ENCODE measurements at places on chromosomes 2 and 18. TPM values are rescaled to one million over a fixed set of nuclear protein-coding genes. Genes with fewer than 3 reads are reported as not detected.

CIDEA gene
- 40.0 TPM for total RNA-seq

PIEZO2 gene
- total RNA-seq, result 0.76 TPM

SNRNP27 gene
- 68.8 TPM for total RNA-seq

EPAS1 gene
- 170 TPM for total RNA-seq

TGFA gene
- 62.4 TPM for total RNA-seq

MERTK gene
- total RNA-seq, result 5.8 TPM

CERS6 gene
- total RNA-seq, result 83.3 TPM

DNA sequence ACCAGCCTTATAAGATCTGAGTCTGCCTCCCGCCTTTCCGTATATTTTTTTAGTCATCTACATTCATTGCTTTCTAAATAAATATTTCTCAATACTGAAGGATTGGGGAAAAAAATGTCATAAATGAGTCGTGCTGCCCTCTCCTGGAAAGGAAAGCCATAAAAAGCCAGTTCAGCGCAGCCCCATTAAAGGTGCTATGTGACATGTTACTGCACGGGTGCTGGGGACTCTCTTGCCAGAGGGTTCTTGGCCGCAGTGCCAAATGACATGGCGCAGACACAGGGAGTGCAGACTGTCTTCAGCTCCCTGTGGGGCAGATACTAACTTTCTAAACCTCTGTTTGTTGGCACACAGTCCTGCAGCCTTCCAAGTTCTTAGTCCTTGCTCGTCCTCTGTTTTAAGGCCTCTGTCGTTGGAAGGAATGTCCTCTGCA, 53.7 kb upstream of the MAP3K20 start:
- H3K4me3 ChIP-seq, result no peak overlapping the region
- DNase-seq, result no peak
- H3K4me1 ChIP-seq, result peaks cover under 1% of the 10 kb centered on the region
- H3K36me3 ChIP-seq, result no peaks in the 10 kb centered on the region

DNA sequence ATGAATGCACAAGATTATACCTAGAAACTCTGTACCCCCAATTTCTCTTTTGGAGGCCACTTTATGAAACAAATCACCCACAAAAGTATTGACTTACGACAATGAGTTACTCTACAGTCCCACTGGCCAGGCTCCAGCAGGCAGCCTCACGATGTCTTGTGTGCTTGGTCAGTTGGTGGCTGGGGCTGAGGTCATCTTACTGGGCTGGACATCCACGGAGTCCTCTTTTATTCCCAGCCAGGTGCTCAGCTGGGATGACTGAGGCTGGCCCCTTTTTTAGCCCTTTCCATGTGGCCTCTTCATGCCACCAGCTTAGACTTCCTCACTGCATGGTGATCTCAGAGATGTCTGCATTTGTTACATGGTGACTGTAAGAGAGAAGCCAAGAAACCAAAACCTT, 8.9 kb upstream of the ID2 start:
- H3K36me3 ChIP-seq, result no peaks in the 10 kb centered on the region
- H3K27ac ChIP-seq, result no peak overlapping the region
- H3K4me1 ChIP-seq, result peaks cover 37% of the 10 kb centered on the region
- DNase-seq, result no peak

- H3K27ac ChIP-seq, result no peak overlapping the region
- H3K36me3 ChIP-seq, result no peaks in the 10 kb centered on the region
- H3K4me3 ChIP-seq, result no peak overlapping the region
- peaks cover 10% of the 10 kb centered on the region for H3K27me3 ChIP-seq
- H3K4me1 ChIP-seq, result no peaks in the 10 kb centered on the region
Observed at GRCh38 chr2:110955556-110955955, 165.2 kb upstream of the BCL2L11 start.

DNA sequence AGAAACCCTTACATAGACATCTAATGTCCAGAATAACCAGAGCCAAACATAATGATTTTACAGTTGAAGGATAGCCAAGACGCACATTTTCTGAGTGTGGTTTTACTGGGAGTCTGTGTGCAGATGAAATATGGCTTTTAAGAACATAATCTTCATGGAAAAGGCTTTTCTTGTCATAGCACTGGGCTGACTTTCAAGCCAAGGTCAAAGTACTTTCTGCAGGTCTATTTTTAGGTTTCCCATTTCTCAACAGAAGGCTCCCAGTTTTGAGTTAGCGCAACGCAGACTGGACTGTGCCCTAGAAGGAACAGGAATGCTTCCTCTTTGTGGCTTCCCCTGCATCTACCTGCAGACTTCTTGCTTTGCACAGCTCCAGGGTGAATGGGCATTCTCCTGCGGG, 92.3 kb upstream of the UPP2 start:
- H3K27me3 ChIP-seq, result no peaks in the 10 kb centered on the region
- no peak overlapping the region for H3K4me3 ChIP-seq
- no peaks in the 10 kb centered on the region for H3K36me3 ChIP-seq
- no peak overlapping the region for H3K27ac ChIP-seq
- H3K4me1 ChIP-seq, result peaks cover 3% of the 10 kb centered on the region
- no peak for DNase-seq

DNA sequence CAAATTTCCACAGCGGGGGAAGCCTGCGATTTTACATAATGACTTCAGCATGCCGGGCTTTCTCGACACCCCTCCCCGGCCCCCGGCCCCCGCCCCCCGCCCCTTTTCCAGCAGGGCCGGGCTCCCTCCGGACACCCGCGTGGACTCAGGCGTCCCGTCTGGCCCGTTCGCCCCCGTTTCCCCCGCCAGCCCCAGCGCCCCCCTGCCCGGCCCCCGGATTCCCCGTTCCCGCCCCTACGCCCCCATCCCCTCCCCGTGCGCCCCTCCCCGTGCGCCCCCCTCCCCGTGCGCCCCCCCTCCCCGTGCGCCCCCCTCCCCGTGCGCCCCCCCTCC, 456 bp upstream of the NFATC1 start:
- no peaks in the 10 kb centered on the region for H3K36me3 ChIP-seq
- H3K4me3 ChIP-seq, result peak overlapping the region; percentile 58
- peak overlapping the region; percentile 83 for H3K27ac ChIP-seq
- no peak for DNase-seq

GRCh38 chr2:44247924-44248323, 27.4 kb upstream of the SLC3A1 start:
- no peak for DNase-seq
- no peaks in the 10 kb centered on the region for H3K27me3 ChIP-seq
- H3K4me1 ChIP-seq, result peaks cover 18% of the 10 kb centered on the region
- H3K4me3 ChIP-seq, result no peak overlapping the region
- no peaks in the 10 kb centered on the region for H3K36me3 ChIP-seq
- H3K27ac ChIP-seq, result no peak overlapping the region

DNA sequence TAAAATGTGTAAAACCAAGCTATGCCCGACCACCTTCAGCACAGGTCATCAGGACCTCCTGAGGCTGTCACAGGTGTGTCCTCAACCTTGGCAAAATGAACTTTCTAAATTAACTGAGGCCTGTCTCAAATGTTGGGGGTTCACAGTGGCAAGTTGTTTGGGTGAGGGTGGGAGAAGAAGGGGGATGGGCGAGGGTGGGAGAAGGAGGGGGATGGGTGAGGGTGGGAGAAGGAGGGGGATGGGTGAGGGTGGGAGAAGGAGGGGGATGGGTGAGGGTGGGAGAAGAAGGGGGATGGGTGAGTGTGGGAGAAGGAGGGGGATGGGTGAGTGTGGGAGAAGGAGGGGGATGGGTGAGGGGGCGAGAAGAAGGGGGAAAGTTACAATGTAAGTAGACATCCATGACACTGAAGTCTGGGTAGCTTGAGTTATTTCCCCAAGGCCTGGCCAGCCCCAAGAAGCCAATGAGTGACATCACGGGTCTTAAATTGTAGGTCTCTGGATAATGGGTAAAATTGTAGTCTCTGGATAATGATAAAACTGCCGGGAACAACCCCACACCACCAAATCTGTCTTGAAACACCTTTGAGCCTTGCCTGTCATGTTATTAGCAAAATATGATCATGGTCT, 56.3 kb downstream of the TIMM21 start:
- no peak for DNase-seq
- no peaks in the 10 kb centered on the region for H3K27me3 ChIP-seq
- H3K4me3 ChIP-seq, result no peak overlapping the region
- no peaks in the 10 kb centered on the region for H3K36me3 ChIP-seq
- H3K27ac ChIP-seq, result no peak overlapping the region
- H3K4me1 ChIP-seq, result no peaks in the 10 kb centered on the region

- H3K27me3 ChIP-seq, result no peaks in the 10 kb centered on the region
- H3K36me3 ChIP-seq, result peaks cover 59% of the 10 kb centered on the region
- no peak overlapping the region for H3K4me3 ChIP-seq
Observed at GRCh38 chr2:152635635-152636298, 81.5 kb downstream of the PRPF40A start.

DNA sequence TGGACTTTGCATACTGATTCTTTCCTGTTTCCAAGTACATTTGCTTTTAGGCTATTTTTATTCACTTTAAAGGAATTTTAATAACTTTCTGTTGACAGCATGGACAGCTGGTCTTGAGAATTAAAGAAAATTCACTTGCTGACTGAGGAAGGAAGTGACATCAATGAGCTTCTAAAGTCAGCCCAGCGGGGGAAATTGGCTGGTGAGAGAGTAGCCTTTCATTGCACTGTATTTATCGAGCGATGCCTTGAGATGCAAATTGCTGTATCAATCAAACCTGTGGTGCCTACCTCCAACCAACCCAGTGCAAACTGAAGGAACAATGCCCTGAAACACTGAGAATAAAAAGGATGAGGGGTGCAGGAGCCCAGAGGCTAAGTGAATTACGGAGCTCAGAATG, 91.4 kb upstream of the AQP4 start:
- H3K27ac ChIP-seq, result no peak overlapping the region
- no peak for DNase-seq
- H3K4me1 ChIP-seq, result no peaks in the 10 kb centered on the region
- no peaks in the 10 kb centered on the region for H3K36me3 ChIP-seq
- no peak overlapping the region for H3K4me3 ChIP-seq

DNA sequence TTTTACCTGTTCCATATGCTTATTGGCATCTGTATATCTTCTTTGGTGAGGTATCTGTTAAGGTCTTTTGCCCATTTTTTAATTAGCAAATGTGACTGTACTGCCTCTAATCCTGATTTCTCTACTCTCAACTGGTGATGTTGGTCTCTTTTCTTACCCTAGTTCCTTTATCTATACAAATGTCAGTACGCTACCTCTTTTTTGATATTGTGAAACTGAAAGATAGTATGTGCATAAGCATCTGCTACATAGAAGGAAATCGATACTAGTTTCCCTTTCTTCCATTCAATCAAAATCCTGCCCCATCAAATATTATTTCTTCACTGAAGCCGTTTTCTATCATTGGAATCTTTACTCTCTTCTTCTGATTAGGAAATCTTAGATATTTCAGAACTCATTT, 194.9 kb upstream of the SPOPL start:
- DNase-seq, result no peak
- no peak overlapping the region for H3K27ac ChIP-seq
- no peaks in the 10 kb centered on the region for H3K27me3 ChIP-seq
- peaks cover 8% of the 10 kb centered on the region for H3K4me1 ChIP-seq

- H3K27me3 ChIP-seq, result no peaks in the 10 kb centered on the region
- H3K27ac ChIP-seq, result no peak overlapping the region
- DNase-seq, result no peak
- H3K36me3 ChIP-seq, result no peaks in the 10 kb centered on the region
- no peak overlapping the region for H3K4me3 ChIP-seq
Observed at GRCh38 chr18:77074431-77074830, 58.2 kb downstream of the MBP start.

GRCh38 chr2:39737661-39738060, 41.4 kb downstream of the THUMPD2 start:
- H3K4me3 ChIP-seq, result no peak overlapping the region
- H3K36me3 ChIP-seq, result peaks cover 48% of the 10 kb centered on the region
- no peak for DNase-seq
- H3K27me3 ChIP-seq, result no peaks in the 10 kb centered on the region

DNA sequence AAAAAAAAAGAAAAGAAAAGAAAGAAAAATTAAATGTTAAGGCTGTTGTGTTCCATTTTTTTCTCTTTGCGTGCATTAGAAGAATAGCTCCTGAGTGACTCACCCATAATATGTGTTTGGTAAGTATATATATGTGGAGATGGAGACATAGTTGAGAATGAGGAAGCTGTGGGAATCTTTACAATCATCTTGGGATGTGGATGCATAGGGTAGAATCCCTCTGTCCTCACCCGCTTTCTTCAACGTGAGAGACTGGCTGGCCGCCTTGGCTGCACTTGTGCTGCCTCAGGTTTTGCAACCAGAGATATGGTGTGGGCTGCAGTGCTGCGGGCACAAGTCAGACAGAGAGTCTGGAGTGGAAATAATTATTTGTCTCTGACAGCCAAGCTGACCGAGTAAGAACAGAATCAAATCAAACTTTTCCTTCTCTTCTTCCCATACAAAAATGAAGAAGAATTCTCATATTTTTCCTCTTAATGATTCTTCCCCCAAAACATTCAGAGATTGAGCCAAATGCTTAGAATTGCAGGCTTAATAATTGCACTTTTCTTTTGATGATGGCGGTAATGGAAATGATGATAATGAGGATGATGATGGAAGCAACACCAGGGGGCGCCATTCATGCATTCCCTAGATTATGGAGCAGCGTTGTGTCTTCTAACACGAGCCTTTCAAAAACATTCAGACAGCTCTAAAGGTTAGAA, 48.5 kb downstream of the SERPINB7 start:
- H3K27ac ChIP-seq, result no peak overlapping the region
- no peak overlapping the region for H3K4me3 ChIP-seq
- no peaks in the 10 kb centered on the region for H3K36me3 ChIP-seq
- H3K4me1 ChIP-seq, result peaks cover 1% of the 10 kb centered on the region
- DNase-seq, result no peak

DNA sequence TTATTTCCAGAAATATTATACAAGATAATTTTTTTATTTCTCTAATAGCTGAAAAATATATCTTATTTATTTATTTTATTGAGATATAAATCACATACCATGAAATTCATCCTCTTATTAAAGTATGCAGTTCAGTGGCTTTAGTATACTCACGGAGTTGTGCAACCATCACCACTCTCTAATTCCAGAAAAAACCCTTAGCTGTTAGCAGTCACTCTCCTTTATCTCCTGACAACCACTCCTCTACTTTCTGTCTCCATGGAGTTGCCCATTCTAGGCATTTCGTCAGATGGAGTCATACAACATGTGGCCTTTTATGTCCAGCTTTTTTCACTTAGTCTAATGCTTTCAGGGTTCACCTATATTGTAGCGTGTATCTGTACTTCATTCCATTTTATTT, 66.5 kb downstream of the TCF7L1 start:
- H3K27me3 ChIP-seq, result no peaks in the 10 kb centered on the region
- no peak overlapping the region for H3K27ac ChIP-seq
- H3K4me3 ChIP-seq, result no peak overlapping the region
- peak; percentile 1 for DNase-seq

GRCh38 chr2:88897715-88898114, 206.2 kb downstream of the RPIA start:
- H3K27ac ChIP-seq, result no peak overlapping the region
- no peak for DNase-seq
- H3K27me3 ChIP-seq, result peaks cover 29% of the 10 kb centered on the region
